Daoy (cell line): ENCODE measurements at places on chromosomes 6 and 20. TPM values are rescaled to one million over a fixed set of nuclear protein-coding genes. Genes with fewer than 3 reads are reported as not detected.

DNA sequence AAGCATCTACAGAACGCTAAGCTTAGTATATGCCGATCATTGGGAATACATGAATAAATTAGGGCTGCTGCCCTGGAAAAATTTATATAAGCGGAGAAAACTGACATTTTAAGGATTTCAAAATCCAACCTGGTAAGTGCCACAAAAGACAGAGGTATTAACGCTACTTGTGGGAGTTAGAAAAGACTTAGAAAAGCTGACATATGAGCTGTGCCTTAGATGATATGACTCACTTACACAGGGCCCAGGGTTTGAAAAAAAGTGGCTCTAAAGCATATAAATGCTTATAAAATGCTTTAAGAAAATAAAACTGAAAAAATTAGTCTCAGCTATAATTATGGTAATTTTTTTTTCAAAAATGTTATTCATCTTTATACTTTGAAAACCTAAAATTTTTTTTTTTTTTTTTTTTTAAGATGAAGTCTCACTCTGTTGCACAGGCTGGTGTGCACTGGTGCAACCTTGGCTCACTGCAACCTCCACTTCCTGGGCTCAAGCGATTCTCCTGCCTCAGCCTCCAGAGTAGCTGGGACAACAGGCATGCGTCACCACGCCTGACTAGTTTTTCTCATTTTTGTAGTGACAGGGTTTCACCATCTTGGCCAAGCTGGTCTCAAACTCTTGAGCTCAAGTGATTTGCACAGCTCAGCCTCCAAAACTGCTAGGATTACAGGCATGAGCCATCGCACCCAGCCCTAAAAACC, 25.7 kb downstream of the EPB41L2 start:
- no peak for DNase-seq

GRCh38 chr6:117075218-117075617, 190.1 kb upstream of the VGLL2 start:
- no peak for DNase-seq

Gene TRIM40
- not detected in 2 replicates for total RNA-seq

Gene COL11A2
- 1.6 and 5.5 TPM in 2 replicates for total RNA-seq

Gene FAM83C
- not detected in 2 replicates for total RNA-seq

Gene REM1
- total RNA-seq: not detected in 2 replicates

Gene SNAI1
- 1.3 and 1.7 TPM in 2 replicates for total RNA-seq
